ENCODE measurements at places on chromosomes 1 and 21.
A peak's percentile ranks its signal among the peaks of the same experiment; 100 is the strongest.

DNA sequence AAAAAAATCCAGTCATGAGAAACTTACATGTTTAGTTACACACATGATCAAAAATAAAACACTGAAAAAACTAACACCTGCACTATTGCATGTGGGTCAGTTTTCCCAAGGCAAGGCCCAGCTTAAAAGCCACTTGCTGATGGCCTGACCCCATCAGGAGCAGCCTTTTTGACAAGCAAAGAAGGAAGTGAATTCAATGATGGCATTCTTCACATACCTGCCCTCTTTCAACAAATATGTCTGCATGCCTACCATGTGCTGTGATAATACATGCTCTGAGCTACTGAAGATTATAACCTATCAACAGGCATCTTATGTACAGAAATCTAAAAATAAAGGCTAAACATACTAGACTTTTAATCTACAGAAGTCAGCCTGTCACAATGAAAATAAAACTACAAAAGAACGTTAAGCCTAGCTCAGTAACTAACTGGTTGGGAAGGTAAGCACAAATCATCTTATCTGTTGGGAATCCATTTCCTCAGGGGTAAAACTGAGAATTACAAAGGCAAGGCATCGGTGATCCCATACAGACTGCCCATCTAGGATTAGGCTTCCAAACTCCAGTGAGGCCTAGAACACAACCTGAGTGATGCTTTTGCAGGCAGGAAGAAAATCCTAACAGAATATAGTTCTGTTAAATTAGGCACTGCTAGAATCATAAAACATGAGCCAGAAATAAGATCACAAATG, 14.5 kb downstream of the SORT1 start:
- peak; percentile 40 for DNase-seq

- no peak for DNase-seq
Observed at GRCh38 chr1:183003203-183003602, 20.0 kb upstream of the LAMC1 start.

DNA sequence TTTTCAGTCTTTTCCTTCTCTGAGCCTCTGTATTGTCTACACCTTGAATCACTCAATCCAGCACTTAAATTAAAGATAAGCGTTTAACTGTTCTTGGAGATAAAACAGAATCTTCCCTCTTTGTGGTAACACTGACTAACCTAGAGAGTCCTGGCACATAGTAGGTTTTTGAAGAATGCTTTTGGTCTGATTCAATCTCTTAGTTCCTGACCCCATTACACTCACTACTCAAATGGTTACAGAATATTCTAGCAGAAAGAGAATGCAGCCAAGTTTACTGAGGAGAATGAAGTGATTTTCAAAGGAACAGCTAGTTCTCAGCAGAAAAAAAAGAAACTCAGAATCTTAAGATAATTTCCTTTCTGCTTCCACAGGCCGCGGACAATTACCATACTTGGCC, 309.2 kb upstream of the PRMT6 start:
- DNase-seq = no peak

DNA sequence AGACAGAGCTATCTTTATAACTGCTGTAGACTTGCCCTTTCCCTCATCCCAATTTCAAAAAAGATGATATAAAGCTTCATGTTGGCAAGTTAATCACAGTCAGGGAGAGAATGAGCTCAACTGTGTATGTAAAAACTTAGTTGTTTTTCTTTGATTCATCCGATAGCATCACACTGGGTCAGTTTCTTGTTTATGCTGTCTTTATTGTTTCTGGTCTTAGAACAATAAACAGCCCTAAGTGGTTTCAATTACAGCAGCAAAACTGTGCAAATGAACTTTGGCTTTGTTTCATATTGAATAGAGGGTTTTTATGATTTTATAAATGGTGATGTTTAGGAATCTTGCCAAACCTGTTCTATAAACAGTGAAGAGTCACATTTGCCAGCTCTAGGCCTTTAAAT, 423.8 kb upstream of the CXADR start:
- DNase-seq = no peak

DNA sequence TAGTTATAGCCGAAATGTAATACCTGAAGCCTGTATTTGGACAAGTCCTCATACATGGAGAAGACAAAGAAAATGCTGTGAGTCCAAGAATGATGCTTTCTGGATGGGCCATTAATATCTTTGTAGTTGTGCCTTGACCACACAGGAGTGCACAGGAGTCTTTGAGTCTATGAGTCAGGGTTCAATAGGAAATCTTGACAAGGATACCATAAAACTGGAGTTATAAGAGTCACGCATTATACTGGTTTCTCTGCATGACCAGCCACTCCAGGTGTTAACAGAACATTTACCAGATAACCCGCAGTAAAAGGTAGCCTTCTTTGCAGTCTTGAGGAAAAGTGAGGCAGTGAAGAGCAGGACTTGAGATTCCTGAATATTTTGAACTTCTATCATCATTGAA, 464.6 kb upstream of the PKN2 start:
- no peak for DNase-seq

GRCh38 chr1:43592974-43593683, 56.8 kb upstream of the KDM4A start:
- DNase-seq = no peak
